ENCODE measurements at places on chromosomes 3 and 15.

DNA sequence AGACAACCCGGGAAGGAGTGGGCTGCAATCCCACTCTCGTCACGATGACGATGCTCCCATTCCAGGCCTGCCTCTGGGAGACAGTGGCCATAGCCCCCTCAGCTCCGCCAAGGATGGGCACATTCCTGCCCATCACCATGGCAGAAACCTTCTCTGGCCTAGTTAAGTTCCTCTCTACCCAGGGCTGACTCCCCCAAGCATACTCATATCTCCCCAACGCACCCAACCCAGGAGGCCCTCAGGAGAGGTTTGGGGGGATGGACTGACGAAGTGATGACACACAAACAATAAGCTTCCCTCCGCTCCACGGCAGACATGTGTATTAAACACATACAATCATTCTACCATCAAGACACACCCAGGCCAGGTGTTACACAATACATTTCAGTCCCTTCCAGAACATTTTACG, 60.1 kb downstream of the VGLL4 start:
- DNase-seq, result peak; percentile 71

GRCh38 chr3:59777667-59778077, 727.8 kb upstream of the CFAP20DC start:
- DNase-seq, result no peak

- DNase-seq, result no peak
Observed at GRCh38 chr3:66224220-66224619, 3.4 kb downstream of the SLC25A26 start.

DNA sequence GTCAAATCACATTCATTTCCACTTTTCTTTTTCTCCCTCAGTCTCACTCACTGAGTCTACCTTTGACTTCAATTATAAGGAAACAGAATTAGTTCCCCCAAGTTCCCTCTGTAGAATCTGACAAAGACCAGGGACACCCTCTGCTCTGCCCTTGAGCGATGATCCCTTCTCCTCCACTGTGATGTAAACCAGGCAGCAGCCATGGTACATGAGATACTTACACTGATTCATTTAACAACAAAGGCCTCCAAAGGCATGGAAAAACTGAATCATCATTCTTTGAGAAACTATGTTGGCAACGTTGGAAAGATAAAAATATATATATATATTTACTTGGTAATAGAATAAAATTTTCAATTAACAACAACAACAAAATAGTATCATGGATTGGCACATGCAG, 84.1 kb downstream of the P3H2 start:
- no peak for DNase-seq

GRCh38 chr3:124686028-124686670, 44.1 kb upstream of the UMPS start:
- no peak for DNase-seq

GRCh38 chr3:62755285-62755684, 119.9 kb downstream of the CADPS start:
- no peak for DNase-seq

DNA sequence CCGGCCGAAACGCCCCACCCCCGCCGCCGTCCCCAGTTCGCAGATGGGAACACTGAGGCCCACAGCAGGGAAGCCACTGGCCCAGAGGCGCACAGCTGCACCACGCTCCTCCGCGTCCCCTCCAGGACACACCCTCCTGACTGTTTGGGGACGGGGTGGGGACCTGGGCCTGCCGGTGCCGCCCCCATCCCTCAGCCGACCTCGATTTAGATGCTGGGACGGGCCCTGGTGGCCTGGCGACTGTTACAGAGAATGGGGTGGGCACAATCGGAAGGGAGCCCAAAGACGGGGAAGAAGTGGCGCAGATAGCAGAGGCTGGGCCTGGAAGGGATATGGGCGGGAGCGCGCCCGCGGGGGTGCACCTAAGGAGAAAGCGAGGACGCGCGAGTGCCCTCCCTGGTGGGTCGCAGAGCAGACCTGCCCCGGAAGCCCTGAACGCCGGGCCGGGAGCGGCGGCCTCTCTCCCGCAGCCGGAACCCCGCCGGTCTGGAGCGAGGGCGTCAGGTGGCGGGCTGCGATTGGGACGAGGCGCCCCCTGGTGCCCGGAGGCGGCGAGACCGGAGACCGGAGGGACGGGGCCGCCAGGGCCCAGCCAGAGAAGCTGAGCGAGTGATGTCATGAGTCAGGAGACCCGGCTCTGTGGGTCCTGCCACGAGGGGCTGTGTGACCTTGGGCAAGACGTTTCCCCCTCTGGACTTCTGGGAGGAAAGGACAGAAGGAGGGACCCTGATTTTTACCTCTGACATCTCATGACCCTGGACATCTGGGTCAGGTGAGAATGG, 78.4 kb downstream of the IQSEC1 start:
- peak; percentile 86 for DNase-seq

GRCh38 chr3:57923101-57923500, 85.1 kb upstream of the FLNB start:
- DNase-seq, result no peak

DNA sequence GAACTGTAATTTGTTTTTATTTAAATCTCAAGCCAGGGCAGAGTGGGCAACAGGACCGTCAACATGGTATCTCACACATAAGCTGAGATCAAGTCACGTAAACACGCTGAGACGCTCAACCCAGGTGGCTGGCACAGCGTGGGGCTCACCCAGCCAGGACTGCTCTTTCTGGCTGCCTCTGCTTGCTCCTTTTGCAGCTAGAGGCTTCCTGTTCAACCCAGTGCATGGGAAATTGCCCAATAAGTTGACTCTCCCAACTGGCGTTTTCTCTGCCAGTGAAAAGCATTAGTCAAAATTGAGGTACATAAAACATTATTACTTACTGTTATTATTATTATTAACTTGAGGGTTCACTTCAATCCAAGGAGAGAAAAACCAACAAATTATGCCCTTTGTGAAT, 398.1 kb downstream of the NR2F2 start:
- no peak for DNase-seq

GRCh38 chr15:100861511-100861991, 18.1 kb upstream of the ALDH1A3 start:
- peak; percentile 58 for DNase-seq

- DNase-seq, result no peak
Observed at GRCh38 chr3:69474186-69474585, 88.3 kb upstream of the FRMD4B start.

All from left hindlimb (tissue), 1 donor.